ENCODE measurements at places on chromosomes 1 and 21.

DNA sequence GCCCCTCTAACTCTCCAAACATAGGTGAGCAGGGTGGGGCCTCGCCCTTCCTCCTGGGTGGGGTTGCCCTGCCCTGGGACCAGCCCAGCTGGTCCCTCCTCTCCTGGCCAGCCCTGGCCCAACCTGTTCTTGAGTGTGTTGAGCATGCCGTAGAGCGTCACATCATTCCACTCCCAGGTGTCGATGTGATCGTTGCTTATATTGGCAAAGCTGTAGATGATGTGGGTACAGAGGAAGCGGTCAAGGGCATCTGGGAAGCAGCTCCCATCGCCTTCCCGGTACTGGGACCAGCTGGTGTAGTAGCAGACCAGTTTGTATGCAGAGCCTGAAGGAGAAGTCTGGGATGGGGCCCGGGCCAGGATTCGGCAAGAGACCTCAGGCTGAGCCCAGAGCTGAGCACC, 1.4 kb downstream of the CHI3L1 start:
- DNase-seq, result no peak

DNA sequence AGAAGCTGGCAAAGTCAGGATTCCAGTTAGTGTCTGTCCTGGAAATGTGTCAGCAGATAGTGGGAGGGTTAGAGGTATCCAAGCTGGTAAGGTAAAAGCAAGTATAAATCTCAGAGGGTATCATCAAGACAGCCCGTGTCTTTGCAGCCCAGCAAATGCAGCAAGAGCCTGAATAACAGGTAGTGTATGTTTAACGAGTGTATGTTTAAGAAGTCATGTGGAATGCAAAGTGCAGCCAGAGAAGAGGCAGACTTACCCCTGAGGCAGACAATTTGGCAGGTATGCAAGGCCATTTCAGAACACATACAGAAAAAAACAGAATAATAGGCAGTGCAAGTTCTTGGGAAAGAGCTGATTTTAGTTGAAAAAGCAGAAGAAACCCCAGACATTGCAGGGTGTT, 411.0 kb upstream of the NEGR1 start:
- no peak for DNase-seq

- no peak for DNase-seq
Observed at GRCh38 chr1:29408831-29409605, 172.7 kb downstream of the PTPRU start.

- DNase-seq, result no peak
Observed at GRCh38 chr21:29904359-29905282, 35.2 kb downstream of the GRIK1 start.

GRCh38 chr21:35163411-35163810, 114.3 kb upstream of the RUNX1 start:
- no peak for DNase-seq

GRCh38 chr1:36387141-36387949, 1.6 kb upstream of the STK40 start:
- no peak for DNase-seq

DNA sequence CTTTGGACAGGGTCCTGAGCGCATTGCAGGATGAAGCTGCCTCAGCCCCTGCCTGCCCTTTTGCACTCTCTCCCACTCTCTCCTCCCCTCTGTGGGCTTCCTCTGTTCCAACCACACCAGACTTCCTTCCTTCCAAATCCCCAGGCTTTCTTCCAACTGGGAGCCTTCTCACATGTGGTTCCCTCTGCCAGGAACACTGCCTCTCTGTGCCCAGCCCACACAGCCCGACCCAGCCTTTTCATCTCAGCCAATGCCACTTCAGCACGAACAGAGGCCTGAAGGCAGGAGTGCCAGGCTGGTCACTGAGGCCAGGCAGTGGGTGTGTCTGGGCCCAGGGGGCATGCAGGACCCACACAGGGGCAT, 5.9 kb downstream of the SELENON start:
- DNase-seq, result no peak

DNA sequence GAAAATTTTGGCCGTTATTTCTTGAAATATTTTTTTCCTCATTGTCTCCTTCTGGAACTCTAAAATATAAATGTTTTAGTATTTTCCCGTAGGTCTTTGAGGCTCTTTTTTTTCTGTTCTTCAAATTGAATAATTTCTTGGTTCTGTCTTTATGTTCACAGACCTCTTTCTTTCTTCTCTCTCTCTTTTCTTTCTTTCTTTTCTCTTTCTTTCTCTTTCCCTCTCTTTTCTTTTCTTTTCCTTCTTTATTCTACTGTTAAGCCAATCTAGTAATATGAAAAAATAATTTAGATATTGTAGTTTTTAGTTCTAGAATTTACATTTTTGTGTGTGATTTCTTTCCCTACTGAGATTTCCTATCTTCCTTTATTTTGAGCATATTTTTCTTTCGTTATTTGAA, 30.1 kb downstream of the CLIC4 start:
- no peak for DNase-seq

DNA sequence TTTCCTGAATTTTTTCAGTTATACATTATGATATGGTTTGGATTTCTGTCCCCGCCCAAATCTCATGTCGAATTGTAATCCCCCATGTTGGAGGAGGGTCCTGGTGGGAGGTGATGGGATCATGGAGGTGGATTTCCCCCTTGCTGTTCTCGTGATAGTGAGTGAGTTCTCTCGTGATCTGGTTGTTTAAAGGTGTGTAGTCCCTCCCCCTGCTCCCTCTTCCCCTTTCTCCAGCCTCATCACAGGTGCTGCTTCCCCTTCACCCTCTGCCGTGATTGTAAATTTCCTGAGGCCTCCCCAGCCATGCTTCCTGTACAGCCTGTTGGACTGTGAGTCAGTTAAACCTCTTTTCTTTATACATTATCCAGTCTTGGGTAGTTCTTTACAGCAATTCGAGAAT, 93.2 kb upstream of the HNRNPU start:
- peak; percentile 8 for DNase-seq

DNA sequence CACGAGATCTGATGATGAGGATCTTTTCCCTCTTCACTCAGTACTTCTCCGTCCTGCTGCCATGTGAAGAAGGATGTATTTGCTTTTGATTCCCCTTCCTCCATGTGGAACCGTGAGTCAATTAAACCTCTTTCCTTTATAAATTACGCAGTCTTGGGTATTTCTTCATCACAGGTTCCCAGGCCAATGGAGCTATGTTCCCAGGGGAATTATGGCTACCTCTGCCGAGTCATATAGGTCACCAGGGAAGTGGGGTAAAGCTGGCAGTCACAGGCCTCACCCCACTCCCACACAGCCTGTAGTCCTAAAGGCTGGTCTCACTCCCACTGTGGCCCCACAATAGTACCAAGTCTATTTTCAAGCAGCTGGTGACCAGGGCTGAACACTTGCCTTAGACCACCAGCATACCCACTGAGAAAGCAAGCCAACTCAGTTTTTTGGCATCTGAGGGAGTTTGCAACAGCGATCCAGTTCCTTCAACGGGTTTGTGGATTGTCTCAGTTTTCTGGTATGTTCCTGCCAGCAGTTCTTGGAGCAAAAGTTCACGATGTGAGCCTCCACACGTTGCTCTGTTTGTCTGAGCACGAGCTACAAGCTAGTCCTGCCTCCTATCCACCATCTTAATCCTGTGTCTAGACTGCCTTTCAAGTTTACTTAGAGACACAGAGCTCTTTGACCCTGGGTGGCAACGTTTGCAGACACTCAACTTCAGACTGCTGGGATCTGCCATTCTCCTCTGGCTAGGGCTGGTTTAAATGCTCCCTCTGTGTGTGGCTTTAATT, 104.5 kb downstream of the CENPF start:
- no peak for DNase-seq

GRCh38 chr1:97797403-97798183, 123.2 kb downstream of the DPYD start:
- no peak for DNase-seq

DNA sequence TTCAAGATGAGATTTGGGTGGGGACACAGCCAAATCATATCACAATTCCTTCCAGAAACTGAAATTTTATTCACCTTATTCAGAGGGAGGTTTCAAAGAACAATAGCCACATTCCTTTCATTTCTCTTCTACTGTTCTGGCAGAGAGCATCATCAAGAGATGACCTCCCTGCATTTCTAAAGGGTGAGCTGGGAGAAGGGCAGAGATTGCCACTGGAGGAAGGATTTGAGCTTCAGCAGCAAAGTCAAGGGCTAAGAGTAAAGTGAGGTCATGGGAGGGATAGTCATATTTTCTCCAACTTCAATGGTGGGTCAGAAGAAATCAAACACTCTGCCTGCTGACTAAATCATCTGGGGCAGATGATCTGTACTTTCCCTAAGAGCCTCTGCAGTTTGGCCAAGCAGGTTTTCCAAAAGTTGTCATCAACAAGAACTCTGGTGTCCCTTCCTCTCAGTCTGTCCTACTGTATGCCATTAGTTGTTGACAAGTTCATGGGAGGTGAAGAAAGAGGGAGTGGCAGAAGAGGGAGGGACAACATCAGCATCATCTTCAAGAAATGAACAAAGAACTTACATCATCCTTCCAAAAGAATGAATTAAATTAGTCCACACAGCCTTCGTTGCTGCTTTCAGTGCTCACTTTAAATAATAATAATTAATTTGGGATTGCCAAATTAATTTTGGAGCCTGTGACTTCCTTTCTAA, 298.3 kb downstream of the ASTN1 start:
- no peak for DNase-seq

GRCh38 chr1:176826265-176826664, 338.2 kb downstream of the ASTN1 start:
- no peak for DNase-seq

- no peak for DNase-seq
Observed at GRCh38 chr1:213828867-213829266, 158.9 kb upstream of the PROX1 start.

- DNase-seq, result no peak
Observed at GRCh38 chr1:23557471-23558124, 1.7 kb downstream of the ID3 start.

- no peak for DNase-seq
Observed at GRCh38 chr21:41197582-41197981, 29.6 kb downstream of the BACE2 start.

Data from stimulated activated naive B cell treated with anti-CD40 and anti-IgM and Interleukin-4, amounts not matched to agents 10 μg/mL and 1 μg/mL and 100 μg/mL, for 72 hours (primary cell).